AML-193 (cell line): ENCODE measurements at places on chromosomes 3 and 15.

DNA sequence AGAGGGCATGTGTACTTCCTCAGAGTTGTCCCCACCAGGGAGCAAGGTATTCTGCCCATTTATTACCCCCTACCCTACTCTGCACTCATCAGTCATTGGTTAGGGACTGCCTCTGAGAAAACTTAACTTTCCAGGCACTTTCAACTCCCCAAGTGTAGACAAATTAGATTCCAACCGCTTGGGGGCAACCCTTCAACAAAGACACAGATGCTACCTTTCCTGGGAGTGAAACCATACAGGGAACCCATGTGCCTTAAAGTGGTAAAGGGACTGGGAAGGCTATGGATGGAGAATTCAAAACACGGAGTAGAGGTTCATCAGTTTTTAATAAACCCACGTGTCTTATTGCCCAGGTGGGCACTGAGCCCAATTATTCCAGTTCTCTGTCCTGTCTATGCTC is 19.4 kb upstream of the UBE2E2 start:
- DNase-seq: no peak

- DNase-seq: no peak
Observed at GRCh38 chr3:24426896-24427295, 67.8 kb downstream of the THRB start.

GRCh38 chr3:42660898-42661297 is 7.4 kb downstream of the ZBTB47 start:
- peak; percentile 17 for DNase-seq

DNA sequence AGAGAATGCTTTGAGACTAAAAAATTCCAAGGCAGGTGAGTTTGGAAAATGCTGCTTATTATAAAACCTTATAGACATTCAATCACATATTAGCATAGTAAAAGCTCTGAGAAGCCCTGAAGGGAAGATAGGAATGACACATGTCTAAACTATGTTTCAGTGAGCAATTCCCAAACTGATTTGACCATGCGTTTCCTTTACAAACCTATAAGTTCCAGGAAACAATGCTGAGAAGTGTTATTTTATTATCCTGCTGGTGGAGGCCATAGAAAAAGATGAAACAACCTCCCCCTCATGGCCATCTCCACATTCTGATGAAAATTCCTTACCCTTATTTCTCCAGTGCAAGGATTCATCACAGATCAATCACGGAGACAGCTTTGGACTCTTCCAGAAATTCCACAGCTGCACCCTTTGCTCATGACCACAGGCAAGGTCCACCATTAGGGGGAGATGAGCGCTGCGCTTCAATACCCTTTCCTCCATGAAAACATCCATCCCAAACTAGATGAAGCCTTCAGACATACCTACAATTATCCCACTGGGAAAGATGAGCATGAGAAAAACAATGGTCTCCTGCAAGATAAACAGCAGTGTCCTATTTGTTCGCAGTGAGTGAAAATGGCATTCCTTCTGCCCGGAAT is 372.1 kb downstream of the MAGI1 start:
- no peak for DNase-seq

DNA sequence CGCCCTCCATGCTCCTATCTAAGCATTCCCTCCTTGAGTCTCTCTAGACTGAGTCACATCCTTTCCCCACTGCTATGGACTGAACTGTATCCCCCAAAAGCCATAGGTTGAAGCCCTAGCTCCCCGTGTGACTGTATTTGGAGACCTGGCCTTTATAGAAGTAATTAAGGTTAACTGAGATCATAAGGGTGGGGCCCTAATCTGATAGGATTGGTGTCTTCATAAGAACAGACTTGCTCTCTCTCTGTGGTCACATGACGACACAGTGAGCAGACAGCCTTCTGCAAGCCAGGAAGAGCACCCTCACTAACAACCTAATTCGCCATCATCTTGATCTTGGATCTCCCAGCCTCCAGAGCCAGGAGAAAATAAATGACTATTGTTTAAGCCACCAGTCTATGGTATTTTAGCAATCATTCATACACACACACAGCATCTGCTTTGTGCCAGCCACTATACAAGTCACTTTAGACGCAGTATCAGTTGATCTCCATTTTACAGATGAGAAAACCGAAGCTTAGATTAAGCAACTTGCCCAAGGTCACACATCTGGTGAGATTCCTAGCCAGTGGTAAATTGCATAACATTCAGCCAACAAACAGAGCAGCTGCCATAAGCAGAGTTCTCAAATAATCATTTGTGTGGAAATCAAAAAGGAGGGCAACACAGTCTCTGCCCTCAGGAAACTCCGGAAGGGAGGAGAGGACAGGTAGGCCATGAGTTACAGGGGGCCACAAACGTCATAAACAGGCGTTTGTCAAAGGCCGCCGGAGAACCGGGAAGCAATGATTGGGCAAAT is 66.3 kb upstream of the HES1 start:
- DNase-seq: peak; percentile 63

- DNase-seq: peak; percentile 14
Observed at GRCh38 chr3:59771768-59772181, 722.0 kb upstream of the CFAP20DC start.

- DNase-seq: no peak
Observed at GRCh38 chr15:91896341-91897055, 43.0 kb downstream of the SLCO3A1 start.

DNA sequence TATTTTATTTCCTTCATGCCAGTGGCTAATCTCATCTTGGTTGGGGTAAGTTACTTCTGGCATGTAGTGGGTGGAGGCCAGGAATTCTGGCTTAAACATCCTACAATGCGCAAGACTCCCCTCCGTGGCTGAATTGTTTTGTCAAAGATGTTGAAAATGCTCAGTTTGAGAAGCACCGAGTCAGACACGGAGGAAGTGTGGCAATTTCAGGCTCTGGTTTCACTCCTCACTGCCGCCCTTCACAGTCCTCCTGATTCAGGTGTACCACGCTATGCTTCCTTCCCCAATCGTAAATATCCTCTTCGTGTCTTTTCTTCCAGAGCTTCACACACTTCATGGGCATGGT is 150.7 kb downstream of the OPA1 start:
- DNase-seq: peak; percentile 42
